ENCODE measurements at places on chromosomes 7 and 10.

- no peak for DNase-seq
Measured at GRCh38 chr10:62769574-62770242, 34.8 kb upstream of the ADO start.

GRCh38 chr7:155998328-155998691, 186.0 kb upstream of the SHH start:
- DNase-seq = no peak

DNA sequence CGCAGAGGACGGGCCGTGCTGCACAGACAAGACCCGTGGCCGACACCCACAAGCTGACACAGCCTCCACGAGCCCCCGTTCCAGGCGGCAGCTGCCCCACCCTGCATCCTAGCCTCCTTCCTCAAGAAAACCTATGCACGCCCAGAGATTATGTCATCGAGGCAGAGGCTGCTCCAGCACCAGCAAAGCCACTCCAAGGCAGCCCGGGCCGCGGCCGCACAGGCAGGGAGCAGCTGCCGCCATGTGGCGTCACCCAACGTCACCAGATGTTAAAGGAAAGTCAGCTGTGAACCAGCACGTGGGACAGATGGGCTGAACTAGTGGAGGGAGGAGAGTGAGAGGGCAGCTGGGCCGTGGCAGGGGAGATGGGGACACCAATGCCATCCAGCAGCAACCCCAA, 59.8 kb downstream of the STK32C start:
- DNase-seq = no peak

- DNase-seq = no peak
Measured at GRCh38 chr7:112067632-112068540, 138.3 kb downstream of the DOCK4 start.

GRCh38 chr10:132796846-132797245, 10.9 kb upstream of the NKX6-2 start:
- DNase-seq = no peak

- DNase-seq = no peak
Measured at GRCh38 chr7:16559497-16560179, 33.0 kb downstream of the LRRC72 start.

DNA sequence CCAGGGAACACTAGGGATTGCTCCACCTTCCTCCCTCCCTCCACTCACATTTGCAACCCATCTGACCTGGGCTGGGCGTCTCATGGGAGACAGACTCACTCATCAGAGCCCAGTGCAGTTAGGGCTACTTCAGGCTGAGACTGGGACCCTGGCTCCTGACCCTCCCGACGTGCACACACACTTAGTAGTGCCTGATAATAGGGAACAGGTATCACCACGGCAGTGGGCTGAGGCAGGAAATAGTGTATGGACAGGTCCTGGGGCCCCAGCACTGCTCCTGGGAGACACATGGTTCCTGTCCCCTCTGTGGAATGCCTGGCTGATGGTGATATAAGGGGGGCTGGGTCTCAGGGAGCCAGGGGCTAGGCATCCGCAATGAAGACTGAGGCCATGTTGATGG, 14.3 kb downstream of the AQP1 start:
- no peak for DNase-seq

DNA sequence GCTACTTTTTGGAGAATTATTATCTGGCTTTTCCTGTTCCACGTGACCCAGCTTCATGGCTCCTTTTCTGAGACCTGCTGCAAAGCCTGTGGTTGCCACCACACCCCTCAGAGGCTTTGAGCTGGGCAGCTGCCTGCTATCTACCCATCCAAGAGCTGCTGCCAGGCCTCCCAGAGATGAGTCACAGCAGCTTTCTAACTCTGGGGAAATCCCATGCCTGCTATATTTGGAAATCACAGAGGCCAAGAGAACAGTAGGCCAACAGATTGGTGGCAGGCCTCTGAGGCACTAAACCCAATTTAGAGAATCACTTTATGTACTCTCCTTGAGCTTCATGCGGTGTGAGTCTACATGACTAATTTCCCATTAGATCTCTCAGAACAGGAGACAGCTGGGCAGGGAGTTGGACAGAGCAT, 35.2 kb downstream of the SGCE start:
- DNase-seq = peak; percentile 50

GRCh38 chr10:120517196-120517595, 60.2 kb downstream of the PLPP4 start:
- no peak for DNase-seq

- DNase-seq = no peak
Measured at GRCh38 chr10:106795619-106796018, 368.9 kb downstream of the SORCS1 start.

- DNase-seq = no peak
Measured at GRCh38 chr7:117424090-117424829, 3.0 kb downstream of the ASZ1 start.

DNA sequence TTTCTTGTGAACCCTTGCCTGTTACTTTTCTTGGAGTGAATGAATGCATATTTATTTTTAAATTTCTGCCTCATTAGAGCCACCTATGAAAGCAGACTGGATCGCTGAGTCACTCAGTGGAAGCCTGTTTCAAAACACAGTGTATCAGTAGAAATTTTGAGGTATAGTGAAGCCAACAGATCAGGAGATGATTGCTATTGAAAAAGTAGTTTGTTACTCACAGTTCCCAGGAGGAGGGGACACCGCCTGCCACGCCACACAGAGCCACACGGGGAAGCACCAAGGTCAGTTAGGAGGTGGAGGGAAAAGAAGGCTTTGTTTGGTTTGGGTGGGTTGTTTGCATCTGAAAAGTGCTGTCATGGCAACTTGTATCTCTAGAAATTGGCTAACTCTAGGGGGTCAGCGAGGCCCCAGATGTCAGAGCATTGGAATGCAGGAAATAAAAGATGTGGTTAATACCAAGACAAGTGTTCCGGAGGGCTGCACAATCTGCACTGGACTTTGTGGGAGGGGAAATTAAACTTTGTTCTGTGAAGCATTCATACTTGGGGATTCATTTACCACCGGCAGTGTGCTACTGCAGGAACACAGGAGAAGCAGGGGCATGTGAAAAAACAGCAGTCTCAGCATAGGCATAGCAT, 106.4 kb upstream of the SDK1 start:
- DNase-seq = no peak

GRCh38 chr7:66039094-66039670, 36.4 kb upstream of the ASL start:
- no peak for DNase-seq

GRCh38 chr7:7639847-7640220, 718 bp upstream of the UMAD1 start:
- peak; percentile 84 for DNase-seq

GRCh38 chr10:118571123-118571522, 24.3 kb downstream of the PRLHR start:
- no peak for DNase-seq

GRCh38 chr7:100489121-100489520, 5.4 kb downstream of the NYAP1 start:
- DNase-seq = no peak

Measured in CD4-positive, alpha-beta T cell (primary cell).